Activated T-helper 1 cell treated with anti-CD3 and anti-CD28 coated beads, Interleukin-12 subunit alpha, Interleukin-12 subunit beta, Interleukin-2, Interleukin-4 antibody, amounts not matched to agents 30 ng/mL and 10 ng/mL and 1 ng/mL, durations not matched to agents 14 hours and 24 hours and 36 hours (primary cell): ENCODE measurements at places on chromosomes 1 and 21. TPM values are rescaled to one million over a fixed set of nuclear protein-coding genes. Genes with fewer than 3 reads are reported as not detected.

The HTR1D gene
- not detected in 2 replicates for total RNA-seq

The MIGA1 gene
- 8.0 and 8.6 TPM in 2 replicates for total RNA-seq

The FCER1A gene
- not detected in 2 replicates for total RNA-seq

The C1orf52 gene
- 30.9 and 31.6 TPM in 2 replicates for total RNA-seq

The HLX gene
- total RNA-seq, result 5.1 and 6.3 TPM in 2 replicates

The CLCA4 gene
- not detected in 2 replicates for total RNA-seq

The AMY1C gene
- total RNA-seq, result not detected in 2 replicates
